ENCODE measurements at places on chromosomes 5 and 9. TPM values are rescaled to one million over a fixed set of nuclear protein-coding genes. Genes with fewer than 3 reads are reported as not detected.

GRCh38 chr5:126471875-126472537, 48.8 kb downstream of the GRAMD2B start:
- DNase-seq: no peak

DNA sequence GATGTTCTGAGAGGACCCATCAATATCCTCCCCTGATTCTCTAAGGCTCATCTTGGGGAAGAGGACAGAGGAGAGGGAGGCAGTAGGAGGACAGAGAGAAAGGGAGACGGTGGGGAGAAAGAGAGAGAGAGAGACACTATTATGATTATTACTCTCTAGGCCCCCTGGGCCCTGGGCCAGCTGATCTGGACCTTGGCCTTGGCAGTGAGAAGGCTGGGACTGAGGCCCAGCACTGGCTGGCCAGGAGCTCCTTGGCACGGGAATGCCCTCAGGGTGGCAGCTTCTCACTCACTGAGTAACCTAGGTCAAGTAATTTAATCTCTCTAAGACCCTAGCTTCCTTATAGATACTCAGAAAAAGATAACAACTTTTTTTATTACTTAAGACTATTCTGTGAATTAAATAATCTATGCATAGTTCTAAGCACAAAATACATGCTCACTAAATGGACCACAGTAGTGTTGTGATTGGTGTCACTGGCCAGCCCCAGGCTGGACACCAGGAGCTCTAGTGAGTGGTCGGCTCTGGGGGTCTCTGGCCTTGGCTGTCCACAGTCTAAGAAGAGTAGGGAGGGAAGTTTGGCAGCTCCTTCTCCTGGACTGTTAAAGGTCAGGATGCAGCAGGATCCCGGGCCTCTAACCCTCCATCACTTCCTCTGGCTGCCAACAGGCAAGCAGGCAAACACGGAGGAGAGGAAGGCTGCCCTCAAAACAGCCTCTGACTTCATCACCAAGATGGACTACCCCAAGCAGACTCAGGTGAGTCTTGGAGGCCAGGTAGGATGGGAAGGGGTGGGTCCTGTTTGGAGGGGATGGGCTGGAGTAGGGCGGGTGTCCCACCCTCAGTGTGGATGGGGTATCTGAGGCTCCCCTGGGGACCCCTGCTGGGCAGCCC, 50.0 kb downstream of the GSN start:
- no peak for DNase-seq

GRCh38 chr9:22382331-22382730, 64.3 kb upstream of the DMRTA1 start:
- DNase-seq: no peak

DDX41 gene
- 230 TPM for total RNA-seq

DNA sequence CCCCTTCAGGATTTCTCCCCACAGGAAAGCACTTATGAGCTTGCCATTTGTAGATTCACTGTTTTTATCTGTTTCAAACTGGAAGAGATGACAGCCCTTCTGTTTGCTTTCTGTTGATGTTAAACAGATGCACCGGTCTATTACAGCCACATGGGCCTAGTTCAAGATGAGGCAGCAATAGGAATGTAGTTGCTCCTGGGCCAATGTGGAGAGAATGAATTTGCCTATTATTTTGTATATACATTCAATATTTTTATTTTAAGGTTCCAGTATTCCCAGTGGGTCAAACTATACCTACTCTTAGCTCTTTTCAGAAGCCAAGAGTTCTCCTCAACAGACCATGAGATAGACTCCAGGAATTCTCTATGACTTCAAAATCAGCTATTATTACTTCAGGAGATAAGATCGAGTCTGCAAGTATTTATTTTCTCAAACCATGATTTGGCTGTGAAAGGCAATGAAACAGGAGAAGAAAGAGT, 461.6 kb downstream of the RASEF start:
- DNase-seq: no peak

DNA sequence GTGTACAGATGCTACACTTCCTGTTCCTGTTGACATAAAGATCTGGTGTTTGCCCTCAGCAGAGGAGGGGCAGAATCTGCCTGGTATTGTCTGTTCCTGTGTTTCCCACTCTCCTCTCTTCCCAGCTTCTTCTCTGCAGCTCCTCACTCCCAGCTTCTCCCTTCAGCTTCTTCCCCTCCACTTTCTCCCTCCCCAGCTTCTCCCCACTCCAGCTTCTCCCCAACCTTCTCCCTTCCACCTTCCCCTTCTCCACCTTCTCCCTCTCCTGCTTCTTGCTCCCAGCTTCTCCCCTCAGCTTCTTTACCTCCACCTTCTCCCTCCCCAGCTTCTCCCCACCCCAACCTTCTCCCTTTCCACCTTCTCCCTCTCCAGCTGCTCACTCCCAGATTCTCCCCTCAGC, 148.9 kb upstream of the IRX2 start:
- DNase-seq: no peak

GRCh38 chr9:117095081-117095480, 319.8 kb downstream of the ASTN2 start:
- no peak for DNase-seq

ZBED3 gene
- total RNA-seq: 0.20 TPM

- no peak for DNase-seq
Measured at GRCh38 chr5:16894236-16895057, 41.6 kb downstream of the MYO10 start.

PCDHGC5 gene
- total RNA-seq: not detected
